ENCODE measurements at places on chromosomes 3 and 15.

- peak; percentile 25 for DNase-seq
These were observed 13.5 kb downstream of the TIGIT start for GRCh38 chr3:114307222-114307830.

DNA sequence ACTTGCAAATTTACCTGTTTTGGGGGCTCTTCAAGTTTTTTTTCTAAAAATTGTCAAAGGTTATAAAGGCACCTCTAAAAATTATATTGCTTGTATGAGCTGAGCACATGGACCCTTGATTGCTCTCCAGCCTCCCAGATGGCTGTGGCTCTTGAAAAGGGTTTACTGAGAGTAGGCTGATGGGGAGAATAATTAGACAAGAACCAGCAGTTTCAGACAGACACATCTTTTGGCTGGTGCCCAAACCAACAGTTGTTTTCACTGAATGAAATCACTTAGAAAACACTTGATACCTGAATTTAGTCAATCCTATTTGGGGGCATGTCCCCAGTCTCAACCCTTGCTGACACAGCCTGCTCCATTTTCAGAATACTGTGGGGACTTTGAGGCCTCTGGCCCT lies 217.6 kb downstream of the KBTBD8 start:
- DNase-seq: no peak

DNA sequence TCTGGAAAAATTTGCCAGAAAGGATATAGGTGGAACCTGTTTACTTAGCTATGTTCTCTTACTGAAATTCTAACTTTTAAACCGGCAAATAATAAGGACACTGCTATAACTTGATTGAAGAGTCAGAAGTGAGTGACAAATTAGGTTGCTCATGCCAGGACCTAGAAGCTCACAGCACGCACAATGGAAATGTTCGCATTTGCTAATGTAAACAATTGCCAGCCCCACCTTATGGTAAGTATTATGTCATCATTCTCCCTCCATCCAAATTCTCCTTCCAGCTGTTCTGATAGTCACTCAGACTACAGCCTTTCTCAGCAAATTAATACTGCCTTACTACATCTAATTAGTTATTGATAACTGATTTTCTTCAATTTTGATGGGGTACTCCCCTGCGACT lies 4.8 kb upstream of the STXBP5L start:
- no peak for DNase-seq

DNA sequence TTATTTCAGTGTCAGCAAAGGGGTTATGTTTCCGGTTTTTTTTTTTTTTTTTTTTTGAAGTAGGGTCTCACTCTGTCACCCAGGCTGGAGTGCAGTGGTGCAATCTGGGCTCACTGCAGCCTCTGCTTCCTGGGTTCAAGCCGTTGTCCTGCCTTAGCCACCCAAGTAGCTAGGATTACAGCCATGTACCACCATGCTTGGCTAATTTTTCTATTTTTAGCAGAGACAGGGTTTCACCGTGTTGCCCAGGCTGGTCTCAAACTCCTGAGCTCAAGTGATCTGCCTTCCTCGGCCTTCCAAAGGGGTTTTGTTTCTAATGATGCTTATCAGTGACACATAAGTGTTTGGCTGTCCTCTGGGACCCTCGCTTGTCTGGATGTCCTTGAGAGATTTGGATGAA lies 235.7 kb upstream of the C2CD4B start:
- DNase-seq: no peak

GRCh38 chr3:46709721-46710120 lies 7.9 kb downstream of the PRSS50 start:
- DNase-seq: no peak

- DNase-seq: peak; percentile 56
These were observed 588 bp upstream of the VIPR1 start for GRCh38 chr3:42501681-42502428.

GRCh38 chr3:111761309-111761795 lies 97.7 kb upstream of the PHLDB2 start:
- no peak for DNase-seq

DNA sequence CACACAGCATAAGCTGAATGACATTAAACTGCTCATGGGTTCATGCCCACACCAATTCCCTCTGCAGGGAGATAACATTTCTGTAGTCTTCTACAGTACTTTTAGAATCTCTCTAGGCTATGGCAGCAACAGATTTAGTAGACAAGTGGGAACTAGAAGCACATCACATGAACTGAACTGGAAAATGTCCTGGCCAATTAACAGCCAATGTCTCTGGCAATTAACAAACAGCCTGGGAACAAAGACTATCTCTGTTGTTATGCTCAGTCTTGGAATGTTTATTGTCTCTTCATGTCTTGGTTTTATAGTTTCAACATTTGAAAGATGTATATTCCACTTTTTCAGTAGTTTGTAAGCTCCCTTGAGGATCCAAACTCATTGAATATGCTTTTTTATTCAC lies 523.2 kb upstream of the NAALADL2 start:
- no peak for DNase-seq

DNA sequence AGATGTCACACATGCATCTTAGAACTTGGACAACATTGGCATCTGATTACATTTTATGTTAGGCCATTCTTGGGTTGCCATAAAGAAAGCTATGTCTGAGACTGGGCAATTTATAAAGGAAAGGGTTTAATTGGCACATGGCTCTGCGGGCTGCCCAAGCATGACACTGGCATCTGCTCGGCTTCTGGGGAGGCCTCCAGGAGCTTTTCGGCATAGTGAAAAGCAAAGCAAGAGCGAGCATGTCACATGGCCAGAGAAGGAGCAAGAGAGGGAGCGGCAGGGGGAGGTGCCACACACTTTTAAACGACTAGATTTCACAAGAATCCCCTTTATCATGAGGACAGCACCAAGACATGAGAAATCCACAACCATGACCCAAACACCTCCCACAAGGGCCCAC lies 11.3 kb downstream of the RYR3 start:
- DNase-seq: no peak

DNA sequence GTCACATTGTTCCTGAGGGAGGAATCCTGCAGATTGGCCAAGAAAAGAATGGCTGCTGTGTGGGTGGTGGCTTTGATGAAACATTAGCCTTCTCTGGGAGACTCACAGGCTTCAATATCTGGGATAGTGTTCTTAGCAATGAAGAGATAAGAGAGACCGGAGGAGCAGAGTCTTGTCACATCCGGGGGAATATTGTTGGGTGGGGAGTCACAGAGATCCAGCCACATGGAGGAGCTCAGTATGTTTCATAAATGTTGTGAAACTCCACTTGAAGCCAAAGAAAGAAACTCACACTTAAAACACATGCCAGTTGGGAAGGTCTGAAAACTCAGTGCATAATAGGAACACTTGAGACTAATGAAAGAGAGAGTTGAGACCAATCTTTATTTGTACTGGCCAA lies 6.1 kb downstream of the PTX3 start:
- DNase-seq: no peak

GRCh38 chr3:81043660-81044199 lies 717.7 kb downstream of the GBE1 start:
- no peak for DNase-seq

GRCh38 chr3:123876858-123877257 lies 7.3 kb downstream of the MYLK start:
- DNase-seq: no peak

DNA sequence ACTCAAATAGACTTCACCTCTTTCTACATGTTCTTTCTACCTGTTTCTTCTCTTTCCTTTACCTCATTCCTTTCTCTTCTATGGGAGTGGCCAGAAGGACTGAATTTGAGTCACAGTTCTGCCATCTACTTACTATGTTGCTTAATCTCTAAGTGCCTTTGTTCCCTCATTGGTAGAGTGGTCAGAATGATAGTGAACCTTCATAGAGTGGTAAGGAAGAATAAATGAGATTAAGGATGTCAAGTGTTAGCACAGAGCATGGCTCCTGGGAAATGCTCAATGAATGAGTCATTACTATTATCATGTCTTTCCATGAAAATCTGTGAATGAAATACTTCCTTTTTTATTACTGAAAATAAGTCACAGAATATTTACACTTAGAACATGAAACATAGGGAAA lies 17.5 kb downstream of the TMEM207 start:
- DNase-seq: no peak

DNA sequence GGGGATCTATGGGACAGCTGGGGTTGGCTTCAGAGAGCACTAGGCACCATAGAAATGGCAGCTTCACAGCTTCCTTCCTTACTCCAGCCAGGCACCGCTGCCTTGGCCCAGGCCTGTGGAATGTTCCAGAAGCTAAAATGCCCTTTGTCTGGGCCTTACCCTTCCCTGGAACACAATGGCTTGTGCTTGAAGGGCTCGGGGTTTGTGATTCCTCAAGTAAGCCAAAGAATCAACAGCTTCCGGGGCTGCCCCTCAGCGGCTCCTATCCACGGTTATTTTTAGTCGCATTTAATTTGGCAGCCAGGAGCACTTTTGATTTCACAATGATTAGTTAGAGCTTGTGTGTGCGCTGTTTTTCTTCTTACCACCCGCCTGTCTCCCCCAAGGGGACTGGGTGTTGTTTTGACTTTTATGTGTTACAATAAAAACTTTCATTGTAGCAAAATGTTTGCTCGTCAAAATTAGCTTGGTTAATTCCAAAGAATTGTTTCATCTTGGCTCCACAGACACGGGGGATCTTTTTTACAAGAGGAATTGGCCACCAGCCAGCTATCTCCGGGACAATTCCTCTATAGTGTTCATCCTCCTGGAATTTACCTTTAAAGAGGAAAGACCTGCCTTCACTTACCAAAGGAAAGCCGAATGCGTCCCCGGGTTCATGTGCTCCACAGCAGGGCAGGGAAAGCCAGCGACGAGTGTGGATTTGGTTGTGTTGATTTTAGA lies 73.8 kb downstream of the TLE3 start:
- no peak for DNase-seq

GRCh38 chr3:170848292-170848917 lies 21.6 kb downstream of the RPL22L1 start:
- DNase-seq: no peak

DNA sequence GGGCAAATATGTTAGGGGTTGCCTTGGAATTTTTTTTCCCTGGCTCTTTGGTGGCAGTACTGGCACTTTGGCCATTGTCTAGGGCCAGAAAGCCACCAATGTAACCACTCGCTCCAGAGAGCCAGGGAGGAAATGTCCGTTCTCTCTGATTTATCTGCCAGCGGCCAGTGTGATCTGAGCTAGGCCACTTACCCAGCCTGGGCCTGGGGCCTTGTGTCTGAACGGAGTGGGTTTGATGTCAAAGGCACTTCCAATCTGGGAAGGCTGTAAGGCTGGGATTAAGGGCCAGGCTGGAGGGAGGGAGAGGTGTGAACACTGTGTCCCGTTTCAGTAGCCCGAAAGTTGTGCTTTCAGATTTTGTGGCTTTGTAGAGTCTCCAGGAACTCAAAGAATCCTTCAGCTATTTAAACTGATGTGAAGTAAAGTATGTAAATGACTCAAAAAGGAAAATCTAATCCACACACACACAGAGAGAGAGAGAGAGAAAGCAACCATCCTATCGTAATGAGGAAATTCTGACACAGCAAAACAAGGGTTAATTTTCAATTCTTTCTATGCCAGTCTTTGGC lies 271.0 kb downstream of the PDZRN3 start:
- DNase-seq: no peak

- DNase-seq: no peak
These were observed 267.0 kb upstream of the CHRM5 start for GRCh38 chr15:33701304-33701696.

- DNase-seq: no peak
These were observed 26.8 kb upstream of the OCA2 start for GRCh38 chr15:28125673-28126651.

GRCh38 chr3:58562498-58562897 lies 14.7 kb downstream of the FAM107A start:
- no peak for DNase-seq

DNA sequence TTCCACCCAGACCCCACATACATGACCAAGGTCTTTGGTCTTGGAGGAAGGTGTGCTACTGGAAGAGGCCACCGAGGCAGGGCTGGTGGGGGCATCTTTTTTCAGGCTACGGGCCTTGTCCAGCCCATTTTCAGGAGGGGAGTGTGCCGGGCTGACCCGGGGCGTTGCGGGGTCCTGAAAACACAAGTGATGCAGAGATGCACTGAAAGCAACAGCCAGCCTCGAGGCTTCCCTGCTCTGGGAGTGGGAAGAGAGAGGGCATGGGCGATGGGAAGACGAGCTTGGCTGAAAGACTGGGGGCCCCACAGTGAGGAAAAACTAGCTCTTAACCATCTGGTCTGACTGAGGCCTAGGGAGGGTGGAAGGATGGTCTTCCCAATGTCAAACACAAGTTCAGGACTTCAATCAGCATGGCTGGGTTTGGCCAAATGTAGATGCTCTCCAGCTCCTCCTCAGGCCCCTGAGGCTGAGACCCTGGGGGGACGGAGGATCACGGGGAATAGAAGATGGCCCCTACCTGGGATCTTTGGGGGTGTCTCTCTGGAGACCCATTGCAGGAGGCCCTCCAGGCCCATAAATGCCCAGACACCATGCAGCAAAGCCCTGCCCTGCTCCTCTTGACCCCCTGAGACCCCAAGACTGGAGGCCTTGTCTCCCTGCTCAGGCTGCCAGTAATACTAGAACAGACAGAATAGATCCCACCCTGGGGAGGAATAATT lies 38.9 kb downstream of the TLE3 start:
- no peak for DNase-seq

DNA sequence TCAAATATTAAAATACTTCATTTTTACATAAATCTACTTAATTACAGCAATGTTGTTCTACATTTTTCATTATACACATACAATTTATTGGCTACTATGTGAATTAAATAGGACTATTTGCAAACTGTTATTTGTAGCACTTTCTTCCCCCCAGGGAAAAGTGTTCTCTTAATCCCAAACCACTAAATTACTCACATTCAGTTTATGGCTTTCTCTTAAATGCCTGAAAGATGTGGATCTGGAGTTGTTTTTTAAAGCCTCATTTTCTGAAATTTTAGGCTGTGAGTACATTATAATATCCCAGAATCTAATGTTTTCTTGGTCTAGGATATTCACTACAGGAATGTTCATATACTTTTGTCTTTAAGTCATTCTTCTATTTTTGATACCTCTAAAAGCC lies 32.7 kb downstream of the PRTG start:
- DNase-seq: no peak

GRCh38 chr15:79513940-79514339 lies 81.8 kb downstream of the MINAR1 start:
- no peak for DNase-seq
